ENCODE measurements at places on chromosomes 11 and 22. TPM values are rescaled to one million over a fixed set of nuclear protein-coding genes. Genes with fewer than 3 reads are reported as not detected.
A peak's percentile ranks its signal among the peaks of the same experiment; 100 is the strongest.

Gene KRTAP5-1
- not detected for total RNA-seq

DNA sequence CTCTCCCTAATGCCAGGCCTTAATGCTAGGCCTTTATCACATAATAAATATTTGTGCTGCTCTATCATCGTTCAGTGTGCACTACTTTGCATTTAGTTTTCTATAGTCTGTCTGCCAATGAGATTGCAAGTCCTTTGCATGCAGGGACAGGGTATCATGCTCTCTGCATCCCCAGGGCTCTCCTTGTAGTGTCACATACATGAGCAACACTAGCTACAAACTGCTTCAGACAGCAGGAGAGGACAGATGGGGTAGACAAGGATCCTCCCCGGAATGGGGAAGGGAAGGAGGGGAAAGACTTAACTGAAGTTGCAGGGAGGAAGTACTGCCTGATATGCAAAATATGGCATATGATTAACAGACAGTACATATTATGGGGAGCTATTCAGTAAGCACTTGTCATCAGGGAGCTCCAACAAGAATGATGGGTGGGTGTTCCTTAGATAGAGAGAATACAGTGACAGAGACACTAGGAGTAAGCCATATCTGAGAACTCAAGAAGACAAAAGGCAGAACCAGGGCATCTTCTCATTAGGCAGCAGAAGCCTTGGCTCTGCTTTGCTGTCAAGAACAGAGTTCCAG, 42.8 kb downstream of the ZNF202 start:
- H3K4me3 ChIP-seq = no peak overlapping the region
- H3K27ac ChIP-seq = no peak overlapping the region
- no peaks in the 10 kb centered on the region for H3K27me3 ChIP-seq
- DNase-seq = no peak
- no peaks in the 10 kb centered on the region for H3K36me3 ChIP-seq

DNA sequence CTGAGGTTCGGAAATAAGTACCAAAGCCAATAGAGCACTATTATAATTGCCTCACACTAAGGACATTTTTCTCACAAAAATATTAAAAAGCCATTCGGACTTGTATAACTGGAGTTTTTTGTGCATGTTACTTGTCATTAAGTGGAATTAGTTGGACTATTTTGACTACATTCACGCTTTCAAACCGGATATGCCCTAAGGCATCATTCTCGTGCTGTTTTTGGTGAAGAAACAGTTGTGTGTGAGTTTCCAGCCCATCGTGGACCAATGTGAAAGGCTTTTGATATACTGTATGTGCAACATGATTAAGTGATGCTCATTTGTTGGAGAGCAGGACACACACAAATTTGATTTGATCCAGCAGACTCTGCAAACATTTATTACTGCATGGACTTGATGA, 192.8 kb downstream of the PGR start:
- H3K27me3 ChIP-seq = no peaks in the 10 kb centered on the region
- no peak overlapping the region for H3K27ac ChIP-seq
- no peaks in the 10 kb centered on the region for H3K4me1 ChIP-seq
- H3K4me3 ChIP-seq = no peak overlapping the region

DNA sequence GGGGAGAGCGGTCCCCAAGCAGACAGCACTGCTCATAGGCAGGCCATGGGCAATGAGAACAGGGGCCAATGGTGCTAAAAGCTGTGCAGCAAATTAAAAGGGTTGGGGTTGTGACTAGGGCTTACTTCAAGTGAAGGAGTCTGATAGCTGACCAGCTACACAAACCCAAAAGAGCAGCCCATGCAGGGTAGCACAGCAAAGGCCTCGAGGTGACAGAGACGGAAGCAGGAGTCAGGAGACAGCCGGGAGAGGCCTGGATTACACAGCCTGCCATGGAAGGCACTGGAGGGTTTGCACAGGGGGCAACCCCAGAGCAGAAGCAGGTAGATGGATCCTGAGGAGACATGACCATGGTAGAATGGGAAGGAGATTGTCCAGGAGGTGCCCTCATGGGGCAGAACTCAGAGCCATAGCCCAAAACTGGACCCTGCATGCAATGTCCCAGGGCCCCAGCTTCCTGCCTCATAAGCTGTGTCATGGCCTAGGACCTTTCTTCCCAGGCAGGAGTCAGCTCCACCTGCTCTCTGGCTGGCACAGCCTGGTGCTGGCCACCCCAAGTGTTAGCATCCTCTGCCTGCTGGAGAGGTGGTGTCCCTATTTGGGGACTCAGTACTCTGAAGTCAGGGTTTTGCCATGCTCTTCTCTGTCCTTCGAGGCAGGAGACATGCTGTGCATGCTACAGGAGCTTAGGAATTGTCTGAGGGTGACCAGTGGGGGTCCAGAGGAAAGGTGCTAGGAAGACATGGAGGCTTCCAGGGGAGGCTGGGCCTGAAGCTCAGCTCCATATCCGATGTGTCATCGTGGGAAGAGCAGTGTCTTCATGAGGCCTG, 33.3 kb downstream of the RSPH14 start:
- H3K36me3 ChIP-seq = no peaks in the 10 kb centered on the region
- H3K4me3 ChIP-seq = no peak overlapping the region
- no peaks in the 10 kb centered on the region for H3K27me3 ChIP-seq
- H3K4me1 ChIP-seq = no peaks in the 10 kb centered on the region
- H3K27ac ChIP-seq = no peak overlapping the region

DNA sequence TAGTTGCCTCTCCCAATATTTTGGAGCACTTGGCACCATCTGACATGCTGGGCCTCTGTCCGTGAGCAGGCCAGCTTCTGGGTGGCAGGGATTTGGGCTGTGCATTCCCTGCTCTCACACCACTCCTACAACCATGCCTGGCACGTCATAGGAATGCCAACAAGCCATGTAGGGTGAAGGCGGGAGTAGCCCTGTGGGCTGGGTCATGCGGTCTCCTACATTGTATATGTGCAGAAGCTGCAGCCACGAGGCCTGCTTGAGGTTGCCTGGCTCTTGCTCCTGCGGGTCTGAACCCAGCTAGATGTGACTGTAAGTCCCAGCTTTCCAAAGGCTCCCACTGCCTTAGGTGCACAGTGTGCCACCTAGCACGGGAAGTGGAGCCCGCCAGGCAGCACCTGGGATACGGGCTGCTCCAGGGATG, 14.5 kb downstream of the MYEOV start:
- H3K27me3 ChIP-seq = no peaks in the 10 kb centered on the region
- H3K4me1 ChIP-seq = peaks cover 31% of the 10 kb centered on the region
- H3K4me3 ChIP-seq = no peak overlapping the region
- DNase-seq = no peak

- no peaks in the 10 kb centered on the region for H3K36me3 ChIP-seq
- H3K4me3 ChIP-seq = no peak overlapping the region
- no peak overlapping the region for H3K27ac ChIP-seq
- H3K4me1 ChIP-seq = no peaks in the 10 kb centered on the region
These were observed 78.4 kb downstream of the MUC15 start for GRCh38 chr11:26493616-26494015.

DNA sequence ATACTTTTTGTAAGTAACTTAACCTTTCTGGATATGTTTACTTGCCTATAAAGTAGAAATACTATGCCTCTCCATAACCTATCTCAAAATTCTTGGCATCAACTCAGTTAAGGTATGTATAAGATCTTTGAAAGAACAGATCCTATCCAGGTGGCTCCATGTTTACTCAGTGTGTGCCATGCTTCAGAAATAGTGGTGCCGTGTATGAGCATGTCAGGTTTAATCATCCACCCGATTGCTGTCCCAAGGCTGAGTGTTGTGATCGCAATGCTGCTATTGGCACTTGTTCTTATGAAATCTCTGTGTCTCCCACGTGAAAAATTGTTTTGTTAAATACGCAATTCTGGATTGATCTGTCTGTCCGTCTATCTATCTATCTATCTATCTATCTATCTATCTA, 85.9 kb upstream of the SNX19 start:
- DNase-seq = no peak
- H3K4me3 ChIP-seq = no peak overlapping the region
- H3K27me3 ChIP-seq = no peaks in the 10 kb centered on the region

DNA sequence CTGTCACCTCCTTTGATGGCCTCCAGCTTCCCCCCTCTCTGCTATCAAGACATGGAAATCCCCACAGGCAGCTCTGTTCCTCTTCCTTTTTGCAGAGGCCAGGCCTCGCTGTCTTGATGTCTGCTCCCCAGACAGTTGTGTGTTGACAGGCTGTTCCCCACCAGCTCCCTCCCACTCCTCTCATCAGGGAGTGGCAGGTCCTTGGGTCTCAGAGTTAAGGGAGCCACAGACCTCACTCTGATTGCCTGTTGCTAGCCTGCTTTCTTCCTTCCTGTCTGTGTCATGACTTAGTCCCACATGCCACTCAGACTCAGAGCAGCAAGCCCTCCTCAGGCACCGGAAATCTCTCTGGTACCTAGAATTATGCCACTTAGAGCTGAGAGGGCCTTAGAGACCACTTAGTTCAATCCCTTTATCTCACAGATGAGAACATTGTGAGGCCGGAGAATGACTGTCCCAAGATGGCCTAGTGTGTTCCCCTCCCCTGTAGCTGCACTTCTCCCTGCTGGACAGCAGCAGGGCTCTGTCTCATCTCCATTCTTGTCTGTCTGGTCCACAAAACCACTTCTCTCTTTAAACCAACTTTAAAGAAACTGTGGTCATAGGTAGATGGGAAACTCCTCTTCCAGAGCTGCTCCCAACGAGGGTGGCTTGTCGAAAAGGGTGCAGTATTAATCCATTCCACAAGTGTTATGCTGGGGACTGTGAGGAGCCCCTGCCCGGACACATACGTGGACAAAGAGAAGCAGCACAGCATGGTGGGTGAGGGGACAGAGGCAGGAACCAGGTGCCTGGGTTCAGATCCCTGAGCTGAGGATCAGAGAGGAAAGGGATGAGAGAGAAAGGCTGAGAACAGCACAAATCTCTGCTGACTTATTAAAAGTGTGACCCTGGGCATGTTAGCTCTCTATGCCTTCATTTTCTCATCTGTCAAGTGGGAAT, 4.2 kb downstream of the AMPD3 start:
- no peak for DNase-seq
- peak overlapping the region; percentile 44 for H3K4me3 ChIP-seq
- H3K27me3 ChIP-seq = no peaks in the 10 kb centered on the region
- H3K36me3 ChIP-seq = peaks cover 31% of the 10 kb centered on the region
- peaks cover 66% of the 10 kb centered on the region for H3K4me1 ChIP-seq
- H3K27ac ChIP-seq = peak overlapping the region; percentile 79
